ENCODE measurements at places on chromosomes 13 and 19.

GRCh38 chr13:80249516-80250212, 91.3 kb downstream of the SPRY2 start:
- no peak for DNase-seq

DNA sequence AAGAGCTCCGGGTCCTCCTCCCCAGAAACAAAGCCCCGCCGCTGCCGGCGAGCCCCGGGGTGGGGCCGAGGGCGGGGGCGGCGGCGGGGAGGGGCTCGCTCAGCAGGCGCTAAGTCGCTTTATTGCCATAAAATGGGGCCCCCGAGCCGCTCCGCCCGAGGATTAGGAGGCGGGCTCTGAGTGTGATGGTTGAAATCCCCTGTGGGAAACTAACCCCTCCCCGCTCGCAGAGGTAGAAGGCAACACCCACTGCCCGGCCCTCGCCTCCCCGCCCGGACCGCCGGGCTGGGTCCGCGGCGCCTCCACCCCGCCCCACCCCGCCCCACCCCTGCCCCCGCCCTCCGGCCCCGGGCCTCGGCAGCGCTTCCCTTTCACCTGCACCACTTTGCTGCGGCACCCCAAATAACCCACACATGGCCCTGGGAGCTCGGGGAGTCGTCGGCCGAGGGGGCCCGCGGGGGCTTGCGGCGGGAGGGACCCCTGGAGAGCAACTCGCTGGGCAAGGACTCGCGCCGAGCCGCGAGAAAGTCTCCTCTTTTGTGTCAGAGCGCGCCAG, at the start of gene KLF12:
KLF12 (minus strand) TSS at position 184 of the 556 bp plus-strand sequence.
- DNase-seq, result peak; percentile 89

DNA sequence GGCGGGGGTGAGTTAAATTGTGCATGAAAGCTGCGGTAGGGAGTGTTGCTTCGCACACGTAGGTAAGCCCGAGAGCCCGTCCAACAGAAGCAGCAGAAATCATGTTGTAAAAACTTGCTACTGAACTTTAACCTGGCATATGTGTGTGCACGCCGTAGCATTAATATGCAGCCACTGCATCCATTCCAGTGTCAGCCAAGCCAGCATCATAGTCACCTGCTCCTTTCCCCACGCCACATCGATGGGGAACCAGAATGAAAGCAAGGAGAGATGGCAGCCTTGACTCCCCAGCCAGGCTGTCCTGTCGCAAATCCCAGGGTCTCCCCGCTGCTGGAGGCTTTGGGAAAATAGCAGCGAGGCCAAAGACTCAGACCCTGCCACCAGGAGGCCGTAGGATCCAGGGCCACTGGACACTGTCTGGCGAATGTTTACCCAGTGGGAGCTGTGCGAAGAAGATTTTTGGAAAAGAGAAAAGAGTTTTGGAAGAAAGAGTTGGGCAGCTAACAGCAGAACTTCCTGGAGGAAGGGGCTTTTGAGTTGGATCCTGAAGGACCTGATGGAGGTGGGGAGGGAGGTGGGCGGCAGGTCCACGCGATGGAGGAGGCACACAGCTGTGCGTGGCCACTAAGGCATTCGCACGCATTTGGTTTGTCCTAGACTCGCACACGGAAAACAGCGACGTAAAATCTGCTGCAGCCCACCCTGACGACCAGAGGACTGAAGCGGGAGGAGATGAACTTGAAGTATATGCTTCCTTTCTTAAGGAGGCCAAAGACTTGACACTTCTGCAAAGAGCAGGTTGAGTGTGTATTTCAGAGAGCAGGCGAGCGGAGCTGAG, 48.7 kb upstream of the RANBP3 start:
- no peak for DNase-seq

DNA sequence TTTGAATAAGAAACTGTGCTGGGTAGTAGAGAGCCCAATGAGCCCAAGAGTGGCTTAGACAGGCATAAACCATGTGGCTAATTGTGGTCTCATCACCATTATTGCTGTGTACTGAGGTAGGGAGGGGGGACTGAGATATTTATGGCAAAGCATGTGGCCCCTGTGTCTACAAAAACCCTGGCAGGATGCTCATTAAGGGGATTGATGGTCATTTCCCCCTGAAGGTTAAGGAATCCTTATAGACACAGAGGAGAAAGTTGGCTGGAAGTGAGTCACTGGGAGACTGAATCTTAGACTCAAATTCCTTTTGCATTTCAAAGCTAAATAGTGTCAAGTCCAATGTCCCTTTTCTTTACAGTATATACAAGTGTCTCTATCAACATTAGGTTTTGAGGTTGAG, 9.8 kb upstream of the DACT3 start:
- DNase-seq, result no peak

GRCh38 chr19:30596813-30597399, 224.7 kb downstream of the ZNF536 start:
- DNase-seq, result no peak

DNA sequence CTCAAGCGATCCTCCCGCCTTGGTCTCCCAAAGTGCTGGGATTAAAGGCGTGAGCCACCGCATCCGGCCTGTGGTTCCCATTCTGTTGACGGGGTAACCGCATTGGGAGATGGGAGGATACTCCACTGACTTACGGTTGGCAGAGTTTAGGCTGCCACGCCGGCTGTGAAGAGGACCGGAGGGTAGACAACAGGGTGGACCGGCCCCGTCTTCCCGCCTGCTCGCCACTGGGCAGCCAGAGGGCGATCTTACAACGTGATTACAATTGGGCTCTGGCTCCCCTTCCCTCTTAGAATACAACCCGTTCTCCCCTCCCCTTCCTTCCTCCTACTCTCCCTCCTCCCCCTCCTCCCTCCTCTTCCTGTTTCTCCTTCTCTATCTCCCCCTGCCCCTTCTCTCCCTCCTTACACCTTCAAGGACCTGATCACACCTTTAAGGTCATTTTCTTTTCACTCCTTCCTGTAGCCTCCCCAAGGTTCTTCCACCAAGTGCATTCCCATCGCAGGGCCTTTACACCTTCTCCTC, 957 bp upstream of the CCDC194 start:
- DNase-seq, result no peak

GRCh38 chr19:15372470-15372869, 7.1 kb downstream of the AKAP8 start:
- no peak for DNase-seq
